ENCODE measurements at places on chromosomes 2 and 18.

- no peak for DNase-seq
These were observed 57.2 kb downstream of the PDCL3 start for GRCh38 chr2:100619951-100620350.

- no peak for DNase-seq
These were observed 117.8 kb upstream of the TWIST2 start for GRCh38 chr2:238730001-238730669.

DNA sequence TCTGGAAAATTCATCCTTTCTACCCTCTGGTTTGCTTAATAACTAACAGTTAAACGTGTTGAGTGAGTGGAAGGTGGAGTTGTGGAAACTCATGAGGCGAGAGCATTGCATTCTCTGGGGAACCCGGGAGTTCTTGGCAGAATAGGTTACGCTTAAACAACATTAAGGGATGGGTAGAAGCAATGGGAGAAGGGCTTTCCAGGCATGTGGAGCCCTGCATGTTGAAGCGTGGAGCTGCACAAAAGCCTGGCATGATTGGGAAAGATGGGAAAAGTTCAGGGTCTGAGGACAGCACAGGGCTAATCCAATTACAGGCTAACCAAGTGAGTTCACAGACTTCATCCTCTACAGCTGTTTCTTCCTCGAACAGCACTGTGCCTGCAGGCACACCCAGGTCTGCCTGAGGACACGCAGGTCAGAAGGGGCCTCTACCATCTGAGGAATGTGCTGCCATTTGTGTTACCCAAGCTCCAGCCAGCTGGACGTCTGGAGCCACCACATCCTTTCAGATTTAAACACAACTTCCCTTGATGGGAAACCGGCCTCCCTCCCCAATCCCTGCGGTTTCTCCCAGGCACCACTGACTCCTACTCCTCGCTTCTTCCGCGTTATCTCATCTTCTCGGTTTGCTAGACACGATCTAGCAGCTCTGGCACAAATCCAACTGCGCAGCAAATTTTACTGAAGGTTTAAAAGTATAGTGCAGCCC lies 164.2 kb downstream of the ANTXR1 start:
- DNase-seq = no peak

GRCh38 chr2:188176620-188177019 lies 115.1 kb upstream of the GULP1 start:
- no peak for DNase-seq

DNA sequence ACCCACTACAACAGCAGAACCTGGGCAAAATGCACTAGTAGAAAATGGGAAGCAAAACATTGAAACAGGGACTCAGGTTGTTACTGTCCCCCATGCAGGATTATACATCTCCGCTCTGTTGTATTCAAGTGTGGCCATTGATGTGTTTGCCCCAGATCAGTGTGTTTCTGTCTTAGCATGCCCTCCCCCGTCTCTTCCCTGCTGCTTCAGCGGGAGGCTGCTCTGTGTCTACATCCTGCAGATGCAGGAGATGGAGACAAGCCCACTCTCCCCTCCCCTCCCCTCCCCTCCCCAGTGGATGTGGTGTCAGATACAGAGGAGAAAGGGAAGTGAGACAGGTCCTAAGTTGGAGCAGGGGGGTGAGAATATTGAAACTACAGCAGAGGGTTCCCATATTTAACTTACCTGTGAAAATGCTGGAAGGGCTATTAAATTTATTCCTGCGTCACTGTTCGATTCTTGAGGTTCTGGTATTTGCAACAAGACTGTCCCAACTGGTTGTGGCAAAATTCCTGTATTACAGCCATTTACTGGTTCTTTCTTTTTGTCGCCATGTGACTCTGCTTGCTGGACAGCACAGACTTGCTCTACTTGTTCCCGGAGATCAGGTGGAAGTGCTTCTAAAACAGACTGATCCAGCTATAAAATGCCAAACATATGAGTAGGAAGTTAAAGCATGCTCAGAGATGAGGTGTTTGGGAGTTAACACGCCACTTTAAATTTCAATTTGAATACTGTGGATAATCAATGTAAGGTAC lies 67.0 kb downstream of the EIF5B start:
- DNase-seq = no peak

DNA sequence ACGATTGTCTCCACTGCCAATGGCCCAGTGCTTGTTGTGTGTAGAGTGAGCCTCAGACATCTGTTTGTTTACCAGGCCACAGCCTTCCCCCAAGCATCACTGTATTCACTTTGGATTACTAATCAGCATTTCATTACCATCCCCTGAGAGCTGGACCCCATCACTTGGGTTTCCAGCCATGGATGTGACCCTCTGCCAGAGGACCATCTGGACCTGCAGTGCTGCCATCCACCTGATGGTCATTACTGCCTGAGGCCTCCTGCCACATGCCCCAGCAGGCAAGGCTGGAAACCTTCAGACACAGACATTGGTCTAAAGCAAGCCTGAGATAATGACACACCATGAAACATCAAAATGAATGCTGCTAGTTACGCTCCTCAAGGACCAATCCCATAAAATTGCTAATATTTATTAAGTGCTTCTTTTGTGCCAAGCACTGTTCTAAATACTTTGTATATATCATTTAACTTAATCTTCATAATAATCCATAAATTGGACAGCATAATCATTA lies 2096.3 kb upstream of the CELF4 start:
- DNase-seq = no peak

- DNase-seq = no peak
These were observed 272.8 kb downstream of the FIGN start for GRCh38 chr2:163462993-163463392.

GRCh38 chr2:161005170-161005569 lies 155.1 kb upstream of the TANK start:
- DNase-seq = no peak

- DNase-seq = no peak
These were observed 270.0 kb upstream of the TCF4 start for GRCh38 chr18:55857956-55858355.

- DNase-seq = no peak
These were observed 20.4 kb upstream of the TMEM247 start for GRCh38 chr2:46458763-46459500.

Data from stimulated activated CD8-positive, alpha-beta memory T cell treated with anti-CD3 and anti-CD28 coated beads, Interleukin-4, amount 100 ng/mL, for 24 hours (primary cell).